Brain pericyte (primary cell): ENCODE measurements at places on chromosomes 6 and 20.

DNA sequence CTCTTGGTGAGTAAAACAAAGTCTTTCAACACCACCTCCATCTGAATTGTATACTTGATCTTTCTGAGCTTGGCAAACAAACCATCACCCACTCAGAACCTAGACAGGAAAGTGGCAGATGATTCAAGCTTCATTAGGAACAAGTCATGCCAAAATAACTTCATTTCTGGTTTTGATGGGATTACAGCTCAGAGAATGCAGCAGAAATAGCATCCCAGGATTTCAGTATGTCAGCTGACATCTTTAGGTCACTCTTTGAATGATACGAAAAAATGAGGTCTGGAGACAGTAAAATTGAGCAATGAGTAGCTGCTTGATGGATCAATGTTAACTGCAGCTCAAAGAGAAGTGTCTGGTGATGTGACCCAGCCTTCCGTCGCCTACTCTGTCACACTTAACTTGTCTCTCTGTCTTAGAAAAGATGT, 92.4 kb downstream of the GJA10 start:
- no peak for DNase-seq

DNA sequence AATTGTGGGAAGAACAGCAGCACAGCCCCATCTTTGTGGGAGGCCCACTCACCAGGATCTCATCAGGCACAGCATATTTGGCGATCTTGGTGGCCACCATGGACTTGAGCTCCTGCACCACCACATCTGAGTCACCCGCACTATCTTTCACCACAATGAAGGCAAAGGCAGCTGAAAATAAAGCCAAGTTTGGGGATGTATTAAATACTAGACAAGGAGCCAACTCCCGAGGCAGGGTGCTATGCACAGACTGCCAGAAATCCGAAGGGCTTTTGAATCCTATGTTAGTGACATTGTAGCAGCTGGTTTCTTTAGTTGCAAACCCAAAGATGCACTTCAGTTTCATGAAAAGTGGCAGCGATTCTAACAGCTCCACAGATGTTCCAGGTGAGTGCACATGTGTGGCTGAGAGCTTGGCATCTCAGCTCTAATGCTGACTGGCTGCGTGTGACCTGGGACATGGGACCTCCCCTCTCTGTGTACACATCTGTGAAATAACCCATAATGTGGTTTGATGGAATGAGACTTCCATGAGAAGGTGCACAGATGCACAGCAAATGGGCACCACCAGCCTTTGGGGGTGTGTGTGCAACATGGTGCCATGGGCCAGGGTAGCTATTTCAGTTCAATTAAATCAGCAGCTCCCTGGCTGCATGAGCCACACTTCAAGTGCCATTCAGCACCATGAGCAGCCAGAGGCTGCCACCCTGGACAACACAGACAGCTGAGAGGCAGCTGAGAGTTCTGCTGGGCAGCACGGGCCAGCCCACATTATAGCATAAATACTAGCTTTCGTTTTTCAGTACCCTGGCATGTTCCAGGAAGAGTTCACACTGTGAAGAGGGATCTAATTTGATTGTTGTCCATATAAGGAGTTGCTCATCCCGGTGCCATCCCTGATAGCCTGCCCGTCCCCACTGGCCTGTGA, 16.9 kb upstream of the APMAP start:
- DNase-seq = no peak

DNA sequence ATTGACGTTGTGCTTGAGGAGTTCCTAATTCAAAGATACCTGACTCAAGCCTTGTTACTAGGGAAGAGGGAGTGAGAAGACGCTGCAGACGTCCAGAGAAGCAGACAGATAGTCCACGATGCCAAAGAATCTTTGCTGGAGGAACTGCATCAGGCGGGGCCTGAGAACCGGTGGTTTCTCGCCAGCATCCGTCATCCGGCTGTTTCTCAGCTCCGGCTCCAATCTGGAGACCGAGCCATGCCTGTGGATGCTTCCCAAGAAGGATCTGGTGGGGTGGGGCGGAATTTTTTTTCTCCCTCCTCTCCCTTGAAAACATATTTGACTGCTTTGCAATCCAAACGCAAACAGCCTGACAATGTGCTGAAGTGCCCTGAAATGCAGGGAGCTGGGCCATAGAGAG, 125.8 kb upstream of the SRSF6 start:
- DNase-seq = no peak

DNA sequence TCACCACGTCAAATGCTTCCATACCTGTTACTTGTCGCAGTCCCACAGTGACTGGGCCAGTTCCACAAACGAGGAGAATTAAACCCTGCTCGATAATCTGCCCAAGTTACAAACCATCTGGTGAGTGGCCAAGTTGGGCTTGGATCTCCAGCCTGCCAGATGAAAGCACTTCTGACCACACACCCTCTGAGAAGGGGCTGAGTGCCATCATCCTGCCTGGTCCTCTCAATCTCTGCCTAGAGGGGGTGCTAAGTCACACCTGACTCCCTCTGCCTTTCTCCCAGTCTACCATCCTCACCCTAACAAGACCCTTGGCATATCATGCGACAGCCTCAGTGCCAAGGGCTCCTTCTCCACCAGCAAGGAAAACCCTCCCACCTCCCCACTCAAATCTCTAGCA, 15.8 kb downstream of the RRP36 start:
- DNase-seq = no peak

DNA sequence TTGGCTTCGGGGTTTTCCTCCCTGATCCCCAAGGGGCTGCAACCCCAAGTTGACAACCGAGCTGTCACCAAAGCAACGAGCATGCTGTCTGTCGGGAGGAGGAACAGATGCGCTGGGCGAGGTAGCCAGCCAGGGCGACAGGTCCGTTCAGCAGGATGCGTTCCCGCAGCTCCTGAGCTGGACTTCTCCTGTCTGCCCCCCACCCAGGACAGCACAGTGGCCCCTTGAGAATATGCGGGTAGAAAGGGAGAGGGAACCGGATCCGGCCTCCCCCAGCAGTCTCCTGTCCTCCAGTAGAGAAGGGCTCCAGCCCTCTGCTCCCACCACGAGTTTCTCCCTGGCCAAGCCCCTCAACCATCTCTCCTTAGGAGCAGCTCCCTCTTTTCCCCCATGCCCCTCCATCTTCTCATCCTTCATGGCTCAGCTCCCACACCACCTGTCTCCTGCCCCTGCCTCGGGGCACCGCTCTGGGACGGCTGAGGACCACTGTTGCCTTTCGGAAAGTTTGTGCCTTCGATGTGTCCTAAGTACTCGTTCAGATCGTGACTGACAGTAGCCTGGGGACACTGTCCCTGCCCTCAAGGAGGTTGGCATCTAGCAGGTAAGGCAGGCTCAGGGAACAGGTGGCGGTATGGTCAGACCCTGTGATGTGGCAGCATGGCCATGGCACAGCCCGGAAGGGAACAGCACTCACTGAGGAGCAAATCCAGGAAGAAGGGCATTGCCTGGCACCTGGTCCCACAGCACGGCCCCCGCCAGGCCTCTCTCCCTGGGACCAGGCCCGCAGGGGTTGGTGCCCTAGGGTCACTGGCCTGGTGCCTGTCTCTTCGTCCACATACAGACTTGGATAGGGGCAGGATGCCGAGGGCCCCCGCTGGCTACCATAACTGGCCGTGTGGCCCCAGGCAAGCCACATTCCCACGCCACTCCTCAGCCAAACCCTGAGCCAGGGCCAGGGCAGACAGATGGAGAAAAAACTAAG, 96.3 kb downstream of the ASXL1 start:
- DNase-seq = no peak

GRCh38 chr6:163201855-163202254, 212.7 kb upstream of the QKI start:
- no peak for DNase-seq

DNA sequence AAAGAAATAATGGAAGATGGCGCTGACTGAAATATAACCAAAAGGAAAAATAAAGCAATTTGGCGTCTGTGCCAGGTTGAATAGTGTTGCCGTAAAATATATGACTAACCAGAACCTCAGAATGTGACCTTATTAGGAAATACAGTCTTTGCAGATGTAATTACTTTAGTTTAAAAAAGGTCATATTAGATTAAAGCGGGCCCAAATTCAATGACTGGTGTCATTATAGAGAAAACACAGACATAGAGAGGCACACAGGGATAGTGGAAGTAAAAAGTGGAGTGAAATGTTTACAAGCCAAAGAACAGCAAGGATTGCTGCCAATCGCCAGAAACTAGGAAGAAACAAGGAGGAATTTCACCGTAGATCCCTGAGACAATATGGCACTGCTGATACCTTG, 521.2 kb downstream of the FRK start:
- no peak for DNase-seq

- DNase-seq = no peak
Measured at GRCh38 chr6:149055195-149055899, 262.2 kb upstream of the TAB2 start.

- DNase-seq = no peak
Measured at GRCh38 chr20:50366270-50367103, 143.7 kb upstream of the PTPN1 start.

GRCh38 chr6:52360601-52361413, 1.1 kb upstream of the PAQR8 start:
- no peak for DNase-seq

GRCh38 chr6:163529605-163530004, 115.1 kb downstream of the QKI start:
- DNase-seq = no peak
